Pancreas (tissue), 10 donors: ENCODE measurements at places on chromosomes 12 and 14. TPM values are rescaled to one million over a fixed set of nuclear protein-coding genes. Genes with fewer than 3 reads are reported as not detected.

PHETA1 gene
- 25.0 TPM for total RNA-seq

INHBE gene
- not detected for total RNA-seq

DNA sequence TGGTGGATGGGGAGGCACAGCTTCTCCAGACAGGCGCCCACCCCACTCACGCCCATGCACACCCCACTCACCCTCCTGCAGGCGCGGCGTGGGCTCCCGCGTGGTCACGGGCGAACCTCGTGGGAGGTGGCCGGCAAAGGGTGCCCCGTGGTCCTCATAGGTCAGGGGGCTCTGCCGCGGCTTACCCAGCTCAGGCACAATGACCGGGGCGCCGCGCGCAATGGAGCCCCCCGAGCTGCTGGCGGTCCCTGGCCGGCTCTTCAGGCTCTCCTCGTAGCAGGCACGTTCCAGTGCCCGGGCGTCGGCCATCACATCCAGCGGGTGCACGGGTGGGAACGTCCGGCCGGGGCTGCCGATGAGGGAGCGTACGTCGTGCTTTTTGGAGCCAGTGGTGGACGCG lies 49.6 kb downstream of the RFLNA start:
- no peaks in the 10 kb centered on the region for H3K27me3 ChIP-seq
- no peak overlapping the region for H3K4me3 ChIP-seq
- DNase-seq = peak; percentile 26

GRCh38 chr14:95664066-95664465 lies 22.2 kb upstream of the TCL1B start:
- H3K27ac ChIP-seq = no peak overlapping the region
- DNase-seq = peak; percentile 55
- H3K36me3 ChIP-seq = no peaks in the 10 kb centered on the region
- peaks cover 13% of the 10 kb centered on the region for H3K4me1 ChIP-seq
- no peaks in the 10 kb centered on the region for H3K27me3 ChIP-seq

- no peak overlapping the region for H3K27ac ChIP-seq
- no peaks in the 10 kb centered on the region for H3K27me3 ChIP-seq
- peaks cover 62% of the 10 kb centered on the region for H3K4me1 ChIP-seq
- no peaks in the 10 kb centered on the region for H3K36me3 ChIP-seq
- no peak for DNase-seq
Observed at GRCh38 chr14:68468437-68469207, 324.2 kb downstream of the ZFP36L1 start.

- DNase-seq = no peak
- H3K4me3 ChIP-seq = no peak overlapping the region
- peaks cover 14% of the 10 kb centered on the region for H3K4me1 ChIP-seq
- no peaks in the 10 kb centered on the region for H3K27me3 ChIP-seq
Observed at GRCh38 chr14:65849558-65849957, 437.0 kb downstream of the FUT8 start.

DNA sequence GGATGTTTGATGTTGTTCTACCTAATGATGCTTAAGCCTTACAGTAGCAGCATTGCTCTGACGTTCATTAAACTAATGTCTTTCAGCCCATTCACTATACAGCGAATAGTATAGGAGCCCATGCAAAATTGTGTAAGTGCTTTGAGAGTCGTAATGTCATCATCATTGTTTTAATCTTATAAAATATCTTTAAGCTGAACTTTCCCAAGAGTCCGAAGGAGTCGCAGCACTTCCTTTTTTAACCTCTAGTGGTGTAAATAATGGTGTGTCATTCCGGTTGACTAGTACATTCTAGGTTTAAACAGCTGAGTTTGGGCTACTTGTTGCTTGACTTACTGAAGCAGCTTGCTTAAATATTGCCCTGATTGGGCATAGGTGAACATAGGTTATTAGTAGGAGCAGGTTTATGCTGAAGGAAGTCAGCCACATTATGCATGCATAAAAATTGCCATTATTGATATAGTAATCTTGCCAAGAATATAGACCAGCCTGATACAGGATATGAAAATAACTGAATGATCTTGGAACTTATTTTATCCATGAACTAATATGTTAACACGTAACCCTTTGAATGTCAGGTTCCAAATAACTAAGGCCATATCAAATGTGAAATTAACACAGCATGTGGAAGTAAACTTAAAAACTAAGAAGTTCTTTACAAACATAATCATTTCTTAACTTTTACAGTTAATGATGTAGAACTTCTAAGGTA lies 2.6 kb downstream of the WNK1 start:
- H3K27me3 ChIP-seq = no peaks in the 10 kb centered on the region
- no peak overlapping the region for H3K27ac ChIP-seq
- DNase-seq = no peak
- H3K4me3 ChIP-seq = peak overlapping the region; percentile 75
- no peaks in the 10 kb centered on the region for H3K36me3 ChIP-seq

DNA sequence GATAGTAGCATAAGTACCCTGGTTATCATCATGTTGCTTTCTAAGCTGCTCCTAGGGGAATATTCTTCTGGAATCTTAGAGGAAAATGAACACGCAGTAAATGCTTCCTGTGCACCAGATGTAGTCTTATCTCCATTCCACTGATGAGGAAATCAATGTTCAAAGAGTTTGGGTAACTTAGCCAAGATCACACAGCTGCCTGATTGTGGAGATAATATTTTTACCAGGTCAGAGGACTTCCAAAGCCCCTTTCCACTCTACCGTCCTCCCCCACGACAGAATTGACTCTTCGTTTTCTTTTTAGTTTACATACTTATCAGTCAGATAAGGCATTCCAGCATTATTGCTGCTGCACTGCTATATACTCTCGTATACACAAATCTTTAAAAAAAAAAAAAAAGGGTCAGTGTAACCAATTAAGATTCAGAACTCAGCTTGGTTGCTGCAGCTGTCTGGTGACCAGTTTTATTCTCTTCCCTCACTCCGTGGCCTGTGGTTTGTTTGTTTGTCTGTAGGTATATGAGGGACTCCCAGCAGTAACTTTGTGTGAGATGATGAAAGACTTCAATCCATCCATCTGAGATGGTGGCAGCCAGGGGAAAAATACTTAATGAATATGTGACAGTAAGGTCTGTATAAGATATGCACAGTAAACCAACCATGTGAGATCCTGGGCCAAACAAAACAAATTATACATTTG lies 110.5 kb downstream of the TGFB3 start:
- DNase-seq = no peak
- no peaks in the 10 kb centered on the region for H3K36me3 ChIP-seq
- peaks cover 8% of the 10 kb centered on the region for H3K4me1 ChIP-seq
- H3K4me3 ChIP-seq = no peak overlapping the region
- no peak overlapping the region for H3K27ac ChIP-seq
- H3K27me3 ChIP-seq = no peaks in the 10 kb centered on the region

DNA sequence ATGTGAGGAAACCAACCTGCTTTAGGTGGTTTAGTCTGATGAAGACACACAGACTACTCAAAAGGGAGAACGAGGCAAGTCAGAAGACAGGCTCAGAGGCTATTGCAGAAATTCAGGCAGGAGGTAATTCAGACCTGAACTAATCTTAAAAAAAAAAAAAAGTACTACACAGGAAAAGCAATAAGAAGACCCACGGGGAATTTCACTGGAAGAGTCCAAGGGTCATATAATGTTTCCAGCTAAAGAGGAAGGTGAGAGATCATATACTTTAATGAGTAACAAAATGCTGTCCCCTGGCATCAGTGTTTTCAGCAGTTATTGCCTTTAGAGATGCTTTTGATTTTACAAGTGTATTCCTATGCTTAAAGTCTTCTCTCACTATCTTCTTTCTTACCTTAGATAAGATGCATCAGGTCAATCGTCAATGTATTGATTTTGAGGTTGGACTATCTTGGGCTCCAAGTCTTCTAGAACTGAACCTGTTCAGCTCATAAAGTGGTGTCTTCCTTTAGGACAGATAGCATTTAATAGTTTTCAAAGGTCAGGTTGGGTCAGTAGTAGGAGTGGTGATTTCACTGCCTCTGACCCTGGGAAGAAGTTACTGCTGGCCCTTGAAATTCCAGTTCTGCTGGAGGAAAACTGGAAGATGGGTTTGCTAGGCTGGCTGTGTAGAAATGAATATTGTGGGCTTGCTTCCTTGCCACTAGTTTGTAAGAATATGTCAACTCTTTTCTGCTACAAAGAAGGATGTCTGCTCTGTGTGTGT lies 60.0 kb downstream of the FAR2 start:
- H3K36me3 ChIP-seq = no peaks in the 10 kb centered on the region
- no peak for DNase-seq
- no peak overlapping the region for H3K4me3 ChIP-seq
- H3K27ac ChIP-seq = no peak overlapping the region

DNA sequence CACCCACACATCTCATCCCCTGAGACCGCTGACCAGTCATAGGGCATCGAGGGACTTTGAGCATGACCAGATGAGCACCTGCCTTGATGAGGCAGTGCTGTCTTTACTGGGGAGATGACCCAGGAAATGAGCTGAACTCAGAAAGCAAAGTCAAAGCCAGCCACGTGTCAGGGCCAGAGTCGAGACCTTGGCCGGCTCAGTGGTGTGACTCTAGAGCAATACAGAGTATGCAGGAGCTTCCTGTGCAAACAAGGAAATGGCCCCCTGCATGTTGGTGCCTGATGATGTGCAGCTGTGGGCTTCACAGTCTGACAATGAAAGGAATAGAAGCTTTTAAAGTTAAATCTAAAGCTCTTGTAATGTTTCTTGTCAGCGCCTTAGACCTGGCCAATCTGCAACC lies 332.9 kb downstream of the PCNX1 start:
- no peaks in the 10 kb centered on the region for H3K4me1 ChIP-seq
- H3K36me3 ChIP-seq = no peaks in the 10 kb centered on the region
- H3K4me3 ChIP-seq = no peak overlapping the region
- no peaks in the 10 kb centered on the region for H3K27me3 ChIP-seq

GRCh38 chr12:81039231-81039630 lies 38.6 kb upstream of the ACSS3 start:
- no peak overlapping the region for H3K4me3 ChIP-seq
- no peaks in the 10 kb centered on the region for H3K27me3 ChIP-seq
- no peak overlapping the region for H3K27ac ChIP-seq
- no peaks in the 10 kb centered on the region for H3K4me1 ChIP-seq
- DNase-seq = no peak
- H3K36me3 ChIP-seq = no peaks in the 10 kb centered on the region

DNA sequence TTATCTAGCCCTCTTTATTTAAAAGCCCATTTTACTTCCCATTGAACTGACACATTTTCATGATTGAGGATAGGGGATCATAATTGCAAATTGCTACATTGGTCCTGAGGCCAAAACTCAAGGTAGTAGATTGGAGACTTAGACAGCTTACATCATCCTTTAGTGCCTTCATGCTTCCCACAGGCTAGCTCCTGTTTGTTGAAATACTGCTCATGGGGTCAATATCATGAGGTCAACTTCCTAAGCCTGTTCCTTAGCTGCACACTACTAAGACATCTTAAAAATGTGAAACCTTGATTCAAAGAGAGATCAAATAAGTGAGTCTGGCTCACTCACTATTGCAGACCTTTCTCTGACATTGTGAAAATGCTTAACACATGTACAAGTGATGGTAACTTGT lies 113.0 kb downstream of the TBC1D30 start:
- no peak overlapping the region for H3K27ac ChIP-seq
- DNase-seq = no peak
- H3K4me3 ChIP-seq = no peak overlapping the region
- no peaks in the 10 kb centered on the region for H3K4me1 ChIP-seq
- no peaks in the 10 kb centered on the region for H3K27me3 ChIP-seq
- no peaks in the 10 kb centered on the region for H3K36me3 ChIP-seq

- no peaks in the 10 kb centered on the region for H3K4me1 ChIP-seq
- no peaks in the 10 kb centered on the region for H3K27me3 ChIP-seq
- no peak overlapping the region for H3K27ac ChIP-seq
Observed at GRCh38 chr12:11580125-11580751, 69.2 kb upstream of the ETV6 start.

GRCh38 chr14:36818246-36818645 lies 156.6 kb downstream of the PAX9 start:
- H3K4me3 ChIP-seq = no peak overlapping the region
- H3K36me3 ChIP-seq = no peaks in the 10 kb centered on the region
- no peaks in the 10 kb centered on the region for H3K4me1 ChIP-seq
- H3K27me3 ChIP-seq = no peaks in the 10 kb centered on the region
- no peak overlapping the region for H3K27ac ChIP-seq

DNA sequence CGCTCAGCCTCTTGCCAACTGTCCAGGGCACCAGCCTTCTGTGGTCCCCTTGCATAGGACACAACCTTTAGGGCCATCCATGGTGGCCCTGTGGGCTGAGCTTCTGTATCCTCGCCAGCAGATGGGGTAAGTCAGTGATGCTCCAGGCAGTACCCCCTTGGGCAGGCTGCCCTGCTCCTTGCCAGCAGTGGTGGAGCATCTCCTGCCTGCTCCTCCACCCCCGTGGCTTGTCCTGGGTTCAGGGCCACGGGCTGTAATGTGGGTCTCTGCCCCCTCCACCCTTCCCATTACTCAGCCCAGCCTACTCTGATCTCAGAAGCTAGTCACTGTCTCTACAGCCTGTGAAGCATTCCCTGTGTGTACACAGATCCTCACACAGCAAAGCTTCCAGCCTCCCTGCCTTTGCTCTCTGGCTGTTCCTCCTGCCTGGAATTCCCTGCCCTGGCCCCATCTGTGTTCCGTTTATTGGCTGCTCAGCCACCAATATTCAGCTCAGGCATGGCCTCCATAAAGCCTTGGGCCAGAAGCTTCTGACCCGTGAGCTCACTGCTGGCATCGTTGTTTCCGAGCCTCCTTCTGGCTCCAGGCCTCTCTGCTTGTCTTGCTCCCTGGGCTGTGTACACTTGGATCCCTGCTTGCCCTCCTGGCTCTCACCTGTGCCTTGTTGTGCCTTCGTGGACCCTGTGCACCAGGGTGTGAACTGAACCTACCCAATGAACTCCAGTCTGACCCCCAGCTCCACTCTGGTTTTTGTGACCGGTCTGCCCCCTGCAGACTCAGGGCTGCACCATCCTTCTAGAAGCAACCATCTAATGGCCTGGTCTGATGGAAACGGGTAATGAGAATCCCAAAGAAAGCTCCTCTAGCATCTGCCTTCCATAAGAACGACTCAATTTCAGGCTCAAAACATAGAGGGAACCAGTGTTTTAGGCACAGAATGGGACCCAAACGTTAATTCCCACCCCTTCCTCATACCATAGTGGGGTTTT lies 177.0 kb upstream of the PRMT8 start:
- no peak overlapping the region for H3K27ac ChIP-seq
- no peaks in the 10 kb centered on the region for H3K36me3 ChIP-seq
- no peak for DNase-seq
- no peak overlapping the region for H3K4me3 ChIP-seq
- peaks cover 18% of the 10 kb centered on the region for H3K4me1 ChIP-seq

DNA sequence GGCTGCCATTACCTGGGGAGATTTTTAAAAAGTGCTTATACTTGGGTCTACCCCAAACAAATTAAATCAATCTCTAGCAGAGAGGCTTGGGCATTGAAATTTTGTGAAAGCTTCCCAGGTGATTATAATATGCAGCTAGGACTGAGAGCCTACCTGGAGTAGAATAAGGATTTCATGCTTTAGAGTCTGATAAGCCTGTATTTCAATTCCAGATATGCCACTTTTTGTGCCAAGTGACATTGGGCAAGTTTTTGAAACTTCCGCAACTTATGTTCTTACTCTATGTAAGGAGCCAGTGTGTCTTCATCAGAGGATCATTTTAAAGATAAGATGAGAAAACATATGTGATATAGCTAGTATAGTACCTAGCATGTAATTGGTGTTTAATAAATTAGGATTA lies 159.8 kb upstream of the LRIG3 start:
- no peaks in the 10 kb centered on the region for H3K36me3 ChIP-seq
- DNase-seq = no peak
- H3K27ac ChIP-seq = no peak overlapping the region
- H3K4me3 ChIP-seq = no peak overlapping the region
- peaks cover 4% of the 10 kb centered on the region for H3K4me1 ChIP-seq
